ENCODE measurements at places on chromosomes 7 and 10.

GRCh38 chr7:140316165-140316661 lies 82.1 kb downstream of the SLC37A3 start:
- no peak for DNase-seq

GRCh38 chr7:78792624-78793023 lies 660.8 kb downstream of the MAGI2 start:
- DNase-seq = no peak

GRCh38 chr7:131327049-131327625 lies 539 bp upstream of the MKLN1 start:
- DNase-seq = peak; percentile 10

GRCh38 chr10:123583639-123584418 lies 82.3 kb upstream of the GPR26 start:
- DNase-seq = no peak

DNA sequence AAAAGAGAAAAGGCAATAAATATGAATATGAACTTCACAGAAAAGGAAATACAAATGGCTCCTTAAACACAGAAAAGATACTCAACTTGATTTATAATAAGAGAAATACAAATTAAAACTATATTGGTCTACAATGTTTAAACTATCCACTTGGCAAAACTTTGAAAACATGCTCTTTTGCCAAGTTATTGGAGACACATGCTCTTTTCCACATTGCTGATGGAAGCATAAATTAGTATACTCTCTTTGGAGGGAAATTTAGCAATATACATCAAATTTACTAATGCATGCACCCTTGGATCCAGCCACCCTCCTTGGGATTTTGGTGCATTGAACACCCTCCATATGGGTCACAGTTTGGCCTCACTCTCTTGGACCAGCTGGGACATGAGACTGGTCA lies 7.9 kb downstream of the TAS2R60 start:
- DNase-seq = no peak

DNA sequence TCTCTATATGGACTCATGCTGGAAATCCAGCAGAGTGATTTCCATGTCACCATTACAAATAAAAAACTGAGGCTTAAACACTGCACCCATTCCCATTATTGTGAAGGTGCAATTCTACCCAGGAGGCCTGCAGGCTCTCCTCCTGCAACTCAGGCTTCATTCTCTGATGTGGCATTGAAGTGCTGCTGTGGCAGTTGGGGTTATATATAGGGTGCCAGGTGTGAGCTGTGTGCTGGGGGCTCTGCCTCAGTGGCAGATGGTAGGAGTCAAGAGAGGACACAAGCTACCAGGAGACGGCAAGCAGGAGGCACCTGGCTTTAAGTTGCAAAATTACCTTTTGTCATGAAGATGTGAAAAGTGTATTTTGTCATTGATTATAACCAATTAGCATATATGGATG lies 21.3 kb downstream of the ZNF107 start:
- no peak for DNase-seq

DNA sequence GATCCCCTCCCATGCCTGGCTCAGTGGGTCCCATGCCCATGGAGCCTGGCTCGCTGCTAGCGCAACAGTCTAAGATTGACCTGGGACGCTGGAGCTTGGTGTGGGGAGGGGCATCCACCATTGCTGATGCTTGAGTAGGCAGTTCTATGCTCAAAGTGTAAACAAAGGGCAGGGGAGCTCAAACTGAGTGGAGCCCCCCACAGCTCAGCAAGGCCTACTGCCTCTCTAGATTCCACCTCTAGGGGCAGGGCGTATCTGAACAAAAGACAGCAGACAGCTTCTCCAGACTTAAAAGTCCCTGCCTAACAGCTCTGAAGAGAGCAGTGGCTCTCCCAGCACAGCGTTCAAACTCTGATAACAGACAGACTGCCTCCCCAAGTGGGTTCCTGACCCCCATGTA lies 31.2 kb upstream of the FFAR4 start:
- no peak for DNase-seq

Data from T-helper 17 cell (primary cell).